Activated T-cell treated with anti-CD3 and anti-CD28 coated beads for 24 hours (primary cell): ENCODE measurements at places on chromosomes 1 and 21.

- no peak for DNase-seq
These were observed 40.0 kb upstream of the PTPRC start for GRCh38 chr1:198598796-198599321.

DNA sequence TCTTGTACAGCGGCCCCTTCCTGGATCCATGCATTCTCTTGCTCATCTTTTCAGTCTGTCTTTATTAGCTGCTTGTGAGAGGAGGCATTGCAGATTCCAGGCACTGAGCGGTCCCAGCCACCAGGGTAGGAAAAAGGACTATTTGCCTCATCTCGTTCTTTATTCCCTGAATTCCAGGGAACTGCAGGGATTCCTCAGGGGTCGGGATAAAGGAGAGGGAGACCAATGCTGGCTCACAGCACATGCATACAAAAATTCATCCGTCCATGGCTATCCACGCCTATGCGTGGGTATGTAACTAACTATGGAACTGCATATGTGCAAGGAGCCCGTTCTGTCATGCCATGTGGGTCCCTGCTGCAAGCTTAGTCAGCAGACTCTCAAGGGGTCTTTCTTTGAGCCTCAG, 879 bp upstream of the PLPPR5 start:
- DNase-seq, result no peak

GRCh38 chr1:237270353-237270752, 228.4 kb downstream of the RYR2 start:
- no peak for DNase-seq

- no peak for DNase-seq
These were observed 28.1 kb upstream of the TARBP1 start for GRCh38 chr1:234507089-234507488.

DNA sequence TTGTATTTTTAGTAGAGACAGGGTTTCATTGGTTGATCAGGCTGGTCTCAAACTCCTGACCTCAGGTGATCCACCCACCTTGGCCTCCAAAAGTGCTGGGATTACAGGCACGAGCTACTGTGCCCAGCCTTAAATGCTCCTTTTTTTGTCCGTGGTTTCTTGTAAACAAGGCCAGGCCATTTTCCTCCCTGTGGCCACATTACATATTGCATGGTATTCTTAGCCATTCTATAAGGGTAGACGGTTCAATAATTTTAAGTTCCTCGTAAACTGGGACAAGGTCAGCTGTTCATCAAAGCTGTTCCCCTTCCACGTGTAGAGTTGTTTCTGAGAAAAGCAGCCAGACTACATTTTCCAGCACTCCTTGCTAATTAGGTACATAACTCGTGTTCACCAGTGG, 10.3 kb upstream of the LUZP1 start:
- no peak for DNase-seq

DNA sequence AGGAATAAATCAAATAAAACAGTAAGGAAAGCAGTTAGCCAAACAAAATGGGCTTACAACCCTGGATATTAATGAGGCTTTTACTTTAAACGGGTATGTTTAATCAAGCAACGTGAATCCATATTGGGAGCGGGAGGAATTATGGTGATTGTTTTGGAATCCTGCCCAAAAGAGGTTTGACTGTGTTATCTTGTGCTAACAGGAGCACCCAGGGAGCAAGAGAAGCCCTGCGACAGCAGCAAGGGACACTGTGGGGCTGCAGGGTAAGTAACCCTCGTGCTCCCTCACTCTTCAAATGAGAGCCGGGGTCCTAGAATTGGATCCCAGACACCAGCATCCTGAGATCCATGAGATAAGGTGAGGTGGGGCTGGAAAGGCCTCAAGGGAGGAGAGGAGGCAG, 72.6 kb upstream of the PGBD5 start:
- no peak for DNase-seq

DNA sequence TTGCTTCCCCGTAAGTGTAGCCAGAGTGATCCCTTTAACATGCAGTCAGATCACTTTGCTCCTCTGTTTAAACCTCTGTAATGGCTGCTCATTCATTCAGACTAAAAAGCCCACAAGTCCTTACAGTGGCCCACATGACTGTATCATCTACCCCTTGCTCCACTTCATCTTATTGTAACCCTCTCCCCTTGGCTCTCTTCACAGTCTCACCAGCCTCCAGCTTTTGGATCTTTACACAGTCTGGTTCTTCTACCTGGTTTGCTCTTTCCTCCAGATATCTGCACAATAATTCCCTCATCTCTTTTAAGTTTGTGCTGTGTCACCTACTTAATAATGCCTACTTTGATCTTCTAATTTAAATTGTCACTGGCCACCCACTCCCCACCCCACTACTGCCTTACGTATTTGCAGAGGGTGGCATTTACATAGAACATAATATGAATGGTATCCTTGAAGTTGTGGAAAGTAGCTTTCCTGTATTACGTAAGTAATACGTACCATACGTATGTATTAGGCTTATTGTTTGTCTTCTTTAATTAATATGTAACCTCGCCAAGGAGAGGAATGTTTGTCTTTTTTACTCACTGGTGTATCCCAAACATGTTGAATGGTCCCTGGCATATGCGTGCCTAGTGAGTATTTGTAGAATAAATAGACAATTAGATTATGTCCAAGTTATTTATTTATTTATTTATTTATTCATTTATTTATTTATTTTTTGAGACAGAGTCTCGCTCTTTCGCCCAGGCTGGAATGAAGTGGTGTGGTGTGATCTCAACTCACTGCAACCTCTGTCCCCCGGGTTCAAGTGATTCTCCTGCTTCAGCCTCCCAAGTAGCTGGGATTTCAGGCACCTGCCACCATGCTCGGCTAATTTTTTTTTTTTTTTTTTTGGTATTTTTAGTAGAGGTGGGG, 48.6 kb downstream of the TSNAX start:
- no peak for DNase-seq

- DNase-seq, result no peak
These were observed 51.1 kb downstream of the COL24A1 start for GRCh38 chr1:86105533-86105866.
